ENCODE measurements at places on chromosomes 1 and 21.

DNA sequence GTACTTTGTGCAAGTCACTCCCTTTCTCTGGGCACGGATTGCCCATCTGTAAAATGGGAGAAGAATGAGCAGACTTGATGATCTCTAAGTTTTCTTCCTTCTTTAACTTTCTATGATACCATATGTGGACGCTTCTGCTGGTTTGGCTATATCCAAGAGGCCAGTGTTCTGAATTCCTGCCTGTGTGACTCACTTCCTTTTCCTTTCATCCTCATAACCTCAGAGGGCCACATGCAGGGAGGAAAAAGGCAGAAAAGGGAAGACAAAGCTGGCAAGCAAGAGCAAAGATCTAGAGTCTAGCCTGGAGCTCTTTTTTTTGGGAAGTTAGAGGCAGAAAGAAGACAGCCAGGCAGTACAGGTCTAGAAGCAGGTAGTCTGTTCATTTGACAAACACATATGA is 151.2 kb downstream of the OMA1 start:
- no peak for DNase-seq

- DNase-seq = peak; percentile 50
Measured at GRCh38 chr1:31447210-31447609, 34.2 kb downstream of the SERINC2 start.

- DNase-seq = peak; percentile 75
Measured at GRCh38 chr1:100353988-100354387, 1.7 kb downstream of the CDC14A start.

GRCh38 chr1:58886611-58887010 is 102.8 kb upstream of the JUN start:
- no peak for DNase-seq
